ENCODE measurements at places on chromosomes 5 and 9.
A peak's percentile ranks its signal among the peaks of the same experiment; 100 is the strongest.

GRCh38 chr5:177997846-177998245 lies 1.8 kb upstream of the PROP1 start:
- no peak for DNase-seq

GRCh38 chr9:86637515-86637914 lies 283.3 kb upstream of the TUT7 start:
- no peak for DNase-seq

- no peak for DNase-seq
Observed at GRCh38 chr9:75482566-75482965, 394.3 kb downstream of the OSTF1 start.

DNA sequence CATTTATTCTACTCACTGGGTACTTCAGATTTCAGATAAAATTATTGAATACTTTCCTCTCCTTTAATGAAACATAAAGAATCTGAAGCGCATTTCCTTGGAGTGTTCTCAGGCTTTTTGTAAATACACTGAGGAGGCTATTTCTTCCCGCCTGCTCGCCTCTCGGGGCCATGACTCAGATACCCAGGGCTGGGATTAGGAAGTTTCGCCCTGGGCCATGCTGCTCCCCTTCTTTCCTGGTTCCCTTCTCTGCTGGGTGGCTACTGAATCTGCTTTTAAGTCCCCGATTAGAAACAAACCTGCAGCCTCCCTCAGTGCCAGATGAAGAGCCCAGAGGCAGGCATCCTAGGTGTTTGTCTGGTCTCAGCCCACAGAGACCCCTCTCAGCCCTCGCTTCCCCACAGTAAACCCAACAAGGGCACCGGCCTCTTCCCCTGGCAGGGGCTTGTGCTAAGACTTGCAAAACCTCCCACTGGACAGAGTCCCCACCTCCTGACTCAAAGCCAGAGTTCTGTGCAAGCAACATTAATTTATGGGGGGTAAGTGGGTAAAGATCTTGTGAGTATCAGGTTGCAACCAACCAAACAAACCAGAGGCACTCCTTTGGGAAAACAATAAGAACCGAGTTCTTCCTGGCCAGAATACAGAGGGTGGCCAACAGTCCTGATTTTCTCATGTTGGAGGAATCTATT lies 30.7 kb upstream of the IRX1 start:
- no peak for DNase-seq

GRCh38 chr5:128264564-128265360 lies 181.2 kb downstream of the SLC12A2 start:
- DNase-seq: no peak

DNA sequence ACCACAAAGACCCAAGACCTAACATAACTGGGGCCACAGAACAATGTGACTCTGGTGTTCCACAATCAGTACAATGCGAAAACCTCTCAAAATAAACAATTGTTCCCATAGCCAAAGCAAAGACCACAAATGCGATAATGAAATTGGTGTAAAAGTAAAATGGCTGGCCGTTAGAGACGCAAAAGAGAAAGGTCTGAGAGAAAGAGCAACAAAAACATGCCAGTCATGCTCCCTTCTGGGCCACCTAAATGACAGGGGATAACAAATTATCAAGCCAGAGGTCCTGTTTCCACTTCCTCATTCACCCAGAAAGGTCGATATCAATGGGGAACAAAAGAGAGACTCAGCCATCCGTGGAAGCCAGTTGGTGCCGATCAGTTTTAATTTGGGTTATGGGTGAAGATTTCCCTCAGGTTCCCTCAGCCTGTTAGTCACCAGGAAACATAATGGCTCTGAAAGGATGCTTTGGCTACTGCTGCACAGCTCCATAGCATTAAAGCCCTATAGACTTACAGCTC lies 9.2 kb upstream of the CFAP95 start:
- DNase-seq: no peak

- no peak for DNase-seq
Observed at GRCh38 chr5:176410486-176411180, 5.7 kb downstream of the CLTB start.

DNA sequence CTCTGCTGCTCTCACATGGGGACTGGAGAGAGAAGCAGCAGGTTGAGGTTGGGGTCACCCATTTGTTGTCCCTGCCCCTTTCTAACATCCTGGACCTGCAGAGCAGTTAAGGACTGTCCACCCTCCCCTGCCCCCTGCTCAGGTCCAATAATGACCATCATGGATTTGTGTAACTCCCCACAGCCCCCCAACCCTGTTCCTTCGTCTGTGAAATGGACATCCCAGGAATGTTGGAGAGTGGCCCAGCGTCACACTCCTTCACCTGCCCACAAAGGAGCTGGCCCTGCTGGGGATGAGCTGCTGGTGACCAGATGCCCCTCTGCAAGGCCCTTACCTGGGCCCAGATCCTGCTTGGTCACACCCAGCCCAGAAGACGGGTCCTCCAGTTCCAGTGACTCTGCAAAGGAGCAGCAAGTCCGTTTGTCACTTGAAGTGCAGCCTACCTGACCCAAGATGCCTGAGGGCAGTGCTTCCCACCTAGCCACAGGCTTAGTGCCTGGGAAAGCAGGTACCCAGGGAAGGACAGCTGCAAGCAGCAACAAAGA lies 10.4 kb downstream of the CD74 start:
- no peak for DNase-seq

DNA sequence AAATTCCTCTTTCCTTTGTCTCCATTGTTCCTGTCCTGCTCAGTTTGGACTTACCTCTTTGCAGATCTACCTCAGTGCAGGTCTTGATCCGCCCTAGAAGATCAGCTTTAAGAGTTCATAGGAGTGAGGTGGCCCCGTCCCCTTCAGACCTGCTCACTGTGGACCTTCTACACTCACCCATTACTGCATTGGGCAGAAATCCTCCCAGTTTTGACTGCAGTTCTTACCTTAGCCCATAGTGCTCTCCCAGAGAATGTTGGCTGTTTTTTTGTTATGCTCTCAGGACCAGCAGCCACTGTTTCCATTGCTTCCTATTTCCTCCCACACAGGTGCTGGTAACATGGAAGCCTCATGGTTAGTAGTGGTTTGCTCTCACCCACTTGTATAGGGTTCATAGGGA lies 63.3 kb downstream of the GALNT10 start:
- DNase-seq: no peak

- no peak for DNase-seq
Observed at GRCh38 chr9:36840898-36841536, 193.1 kb downstream of the PAX5 start.

DNA sequence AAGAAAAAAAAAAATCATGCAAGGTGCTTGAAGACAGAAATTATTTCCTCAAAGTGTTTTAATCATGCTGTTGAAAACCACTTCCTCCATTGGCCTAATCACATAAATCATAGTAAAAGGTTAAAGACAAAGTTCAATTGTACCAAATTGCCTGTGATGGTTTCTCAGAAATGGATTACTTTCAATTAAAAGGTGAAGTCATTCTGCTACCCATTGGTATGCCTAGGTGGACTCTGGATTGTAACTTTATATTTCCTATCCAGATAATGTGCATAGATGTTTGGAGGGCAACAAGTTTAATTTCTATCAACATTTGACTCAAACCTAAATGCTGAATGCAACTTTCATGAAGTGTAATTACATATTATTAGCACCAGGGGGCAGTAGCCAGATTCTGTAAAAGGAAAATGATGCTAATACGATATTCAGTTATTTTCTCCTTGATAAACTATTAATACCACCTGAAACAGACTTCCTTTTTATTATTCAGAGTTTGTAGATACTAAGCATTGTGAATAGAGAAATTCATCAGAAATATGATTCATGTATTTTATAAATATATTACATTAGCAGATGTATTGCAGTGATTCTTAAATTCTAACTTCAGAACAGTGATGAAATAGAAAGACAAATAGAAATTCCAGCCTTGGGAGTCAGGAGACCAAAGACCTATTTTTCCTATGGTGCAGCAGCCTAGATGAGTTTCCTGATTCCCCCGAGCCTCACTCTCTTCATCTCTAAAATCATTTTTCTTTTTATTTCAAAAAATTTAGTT lies 148.2 kb downstream of the CAAP1 start:
- DNase-seq: no peak

DNA sequence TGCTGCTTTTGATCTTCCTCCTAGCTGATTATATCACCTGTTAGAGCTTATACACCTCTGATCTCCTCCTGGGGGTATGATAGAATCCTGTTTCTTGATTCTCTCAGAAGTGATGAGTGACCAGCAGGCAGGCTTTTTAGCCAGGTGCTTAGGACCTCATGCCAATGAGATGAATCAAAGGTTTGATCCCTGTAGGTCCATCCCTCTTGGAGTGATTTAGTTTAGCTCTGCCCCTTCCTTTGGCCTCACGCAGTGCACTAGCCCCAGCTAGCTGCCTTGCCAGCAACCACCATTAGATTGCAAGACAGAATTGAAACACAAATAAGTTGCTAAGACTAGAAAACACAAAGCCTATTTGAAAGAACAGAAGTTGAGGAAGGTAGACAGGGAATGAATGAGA lies 84.4 kb downstream of the ZSWIM6 start:
- no peak for DNase-seq

- no peak for DNase-seq
Observed at GRCh38 chr5:168869615-168870227, 290.6 kb upstream of the PANK3 start.

GRCh38 chr5:93777620-93778019 lies 36.2 kb upstream of the POU5F2 start:
- no peak for DNase-seq

DNA sequence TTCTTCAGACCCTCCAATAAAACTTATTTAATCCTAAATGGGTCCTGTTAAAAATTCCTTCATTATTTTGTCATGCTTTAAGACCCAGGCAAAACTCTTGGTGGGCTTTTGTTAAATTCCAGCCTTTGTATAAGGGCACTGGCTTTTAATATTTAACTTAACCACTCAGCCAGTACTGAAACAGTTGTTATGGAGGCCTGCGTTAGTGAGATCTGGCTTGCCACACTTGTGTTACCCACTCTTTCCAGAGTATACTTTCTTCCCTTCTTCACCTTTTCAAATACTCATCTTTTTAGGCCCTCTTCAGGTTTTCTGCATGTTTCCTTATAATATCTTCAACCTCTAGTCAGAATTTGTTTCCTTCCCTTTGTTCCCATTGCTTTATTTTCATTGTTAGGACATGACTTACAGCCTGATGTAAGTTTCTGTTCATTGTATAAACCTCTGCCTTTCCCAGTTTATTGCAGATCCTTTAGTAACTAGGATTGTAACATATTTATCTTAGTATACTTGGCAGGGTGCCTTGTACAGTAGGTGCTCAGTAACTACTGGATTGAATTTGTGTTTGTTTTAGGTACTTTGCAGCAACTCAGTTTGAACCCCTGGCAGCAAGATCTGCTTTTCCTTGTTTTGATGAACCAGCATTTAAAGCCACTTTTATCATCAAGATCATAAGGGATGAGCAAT lies 48.8 kb downstream of the LNPEP start:
- DNase-seq: no peak

GRCh38 chr9:128057724-128058409 lies 9.3 kb downstream of the NAIF1 start:
- no peak for DNase-seq

DNA sequence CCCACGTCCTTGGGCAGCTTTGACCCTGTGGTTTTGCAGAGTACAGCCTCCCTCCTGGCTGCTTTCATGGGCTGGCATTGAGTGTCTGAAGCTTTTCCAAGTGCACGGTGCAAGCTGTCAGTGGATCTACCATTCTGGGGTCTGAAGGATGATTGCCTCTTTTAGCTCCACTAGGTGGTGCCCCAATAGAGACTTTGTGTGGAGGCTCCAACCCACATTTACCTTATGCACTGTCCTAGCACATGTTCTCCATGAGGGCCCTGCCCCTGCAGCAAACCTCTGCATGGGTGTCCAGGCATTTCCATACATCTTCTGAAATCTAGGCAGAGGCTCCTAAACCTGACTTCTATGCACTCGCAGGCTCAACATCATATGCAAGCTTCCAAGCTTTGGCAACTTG lies 644.2 kb upstream of the CDH9 start:
- DNase-seq: no peak

DNA sequence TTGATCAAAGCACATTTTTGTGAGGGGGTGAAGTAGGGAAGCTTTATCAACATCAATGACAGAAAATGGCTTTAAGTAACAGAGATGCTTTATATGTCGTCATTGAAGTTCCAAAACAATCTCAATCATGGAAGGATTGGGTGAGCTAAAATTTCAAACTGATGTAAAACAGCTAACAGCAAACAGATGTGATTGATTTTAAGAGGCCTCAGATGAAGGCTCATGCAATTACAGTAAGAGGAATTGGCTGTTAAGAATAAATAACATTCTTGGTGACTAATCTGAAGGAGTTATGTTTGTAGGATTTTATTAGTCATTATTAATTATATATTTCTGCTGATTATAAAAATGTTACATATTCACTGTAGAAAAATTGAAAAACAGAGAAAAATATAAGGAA lies 63.5 kb upstream of the PUM3 start:
- no peak for DNase-seq

GRCh38 chr5:20832204-20833080 lies 844.4 kb upstream of the CDH18 start:
- no peak for DNase-seq

DNA sequence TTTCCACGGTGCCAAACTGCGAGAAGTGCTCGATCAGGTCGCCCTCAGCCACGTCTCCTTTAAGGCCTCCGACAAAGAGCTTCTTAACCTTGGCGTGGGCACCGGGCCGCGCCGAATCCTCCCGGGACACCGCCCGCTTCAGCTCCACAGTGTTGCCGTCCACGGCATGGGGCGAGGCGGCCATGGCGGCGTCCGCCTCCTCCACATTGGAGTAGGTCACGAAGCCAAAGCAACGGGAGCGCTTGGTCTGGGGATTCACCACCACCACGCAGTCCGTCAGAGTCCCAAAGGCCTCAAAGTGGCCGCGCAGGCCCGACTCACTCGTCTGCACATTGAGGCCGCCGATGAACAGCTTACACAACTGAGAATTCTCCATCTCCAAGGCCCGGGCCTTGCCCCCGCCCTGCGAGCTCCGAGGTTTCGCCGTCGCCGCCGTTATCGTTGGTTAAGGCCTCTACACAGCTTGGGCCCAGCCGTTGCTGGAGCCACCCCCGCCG lies 424 bp downstream of the HNRNPA0 start:
- DNase-seq: peak; percentile 74

GRCh38 chr5:138139781-138140090 lies 508 bp upstream of the NME5 start:
- DNase-seq: no peak

DNA sequence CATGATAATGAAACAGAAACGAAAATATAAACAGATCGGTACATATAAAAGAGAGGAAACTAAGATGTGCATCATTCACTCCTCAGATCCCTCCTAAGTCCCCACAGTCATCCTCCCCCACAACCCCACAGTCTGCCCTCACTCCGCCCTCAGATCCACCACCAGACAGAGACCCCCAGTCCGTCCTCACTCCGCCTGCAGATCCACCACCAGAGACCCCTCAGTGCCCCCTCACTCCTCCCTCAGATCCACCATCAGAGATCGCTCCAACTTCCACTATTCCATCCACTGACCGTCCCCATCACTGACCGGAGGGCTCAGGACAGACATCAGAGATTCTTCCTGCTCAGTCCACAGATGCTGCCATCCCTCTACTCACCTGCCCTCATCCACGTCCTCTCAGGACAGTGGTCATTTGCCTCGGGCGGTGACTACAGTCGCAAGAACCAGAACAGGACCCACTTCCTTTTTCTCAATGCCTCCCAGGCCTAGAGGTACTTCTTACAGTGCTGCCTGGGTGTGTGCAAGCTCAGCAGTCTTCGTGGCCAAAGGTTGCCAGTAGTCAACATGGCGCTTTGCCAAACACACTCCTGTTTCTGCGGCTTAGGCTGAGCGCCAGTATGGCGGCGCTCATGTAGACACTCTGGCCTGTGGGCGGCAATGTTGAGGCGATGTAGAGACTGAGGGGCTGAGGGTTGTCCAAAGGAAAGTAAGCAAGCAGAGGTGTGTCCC lies 8.3 kb upstream of the SPATA31C1 start:
- peak; percentile 60 for DNase-seq
